ENCODE measurements at places on chromosomes 13 and 19.

DNA sequence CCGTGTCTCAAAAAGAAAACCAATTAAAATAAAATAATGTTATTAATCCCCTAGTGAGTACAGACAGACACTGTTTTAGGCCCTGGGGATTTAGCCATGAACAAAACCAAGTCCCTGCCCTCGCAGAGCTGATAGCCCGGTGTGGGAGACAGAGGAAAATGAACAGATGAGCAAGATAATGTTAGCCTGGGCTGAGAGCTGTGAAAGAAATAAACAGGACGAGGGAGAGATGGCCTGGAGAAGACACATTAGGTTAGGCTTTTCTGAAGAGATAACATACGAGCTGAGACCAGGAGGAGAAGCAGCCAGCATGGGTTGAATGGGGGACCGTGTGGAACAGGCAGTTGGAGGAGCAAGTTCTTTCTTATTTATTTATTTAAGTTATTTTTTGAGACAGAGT lies 9.0 kb downstream of the RELB start:
- DNase-seq, result no peak

- DNase-seq, result no peak
Observed at GRCh38 chr13:59906413-59907049, 257.2 kb downstream of the DIAPH3 start.

DNA sequence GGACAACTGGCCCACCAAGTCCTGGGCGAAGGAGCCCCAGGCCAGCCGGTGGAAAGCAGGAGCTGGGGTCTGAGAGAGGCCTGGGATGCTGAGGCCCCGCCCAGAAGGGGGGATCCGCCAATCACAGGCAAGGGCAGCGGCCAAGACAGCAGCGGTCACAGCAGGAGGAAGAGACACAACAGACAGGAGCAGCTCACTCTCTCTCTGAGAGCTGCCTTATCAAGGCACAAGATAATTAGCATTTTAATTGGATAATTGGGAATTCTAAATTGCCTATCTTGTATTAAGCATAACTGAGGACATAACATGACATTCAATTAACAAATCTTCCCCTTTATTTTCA lies 46.2 kb downstream of the CEBPG start:
- DNase-seq, result no peak

DNA sequence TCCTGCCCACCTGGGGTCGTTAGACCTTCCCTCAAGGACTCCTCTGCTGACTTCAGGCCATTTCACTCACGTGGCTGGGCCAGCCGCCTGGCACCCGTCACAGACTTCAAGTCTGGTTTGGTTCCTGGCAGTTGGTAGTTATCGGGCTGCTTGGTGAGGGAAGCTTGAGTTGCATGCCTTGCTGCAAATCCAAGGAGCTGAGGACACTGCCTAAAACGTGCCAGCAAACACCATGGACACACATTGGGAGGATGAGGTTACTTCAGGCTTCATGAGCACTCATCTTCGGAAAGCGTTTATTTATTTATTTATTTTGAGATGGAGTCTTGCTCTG lies 2.6 kb downstream of the GPI start:
- no peak for DNase-seq

- no peak for DNase-seq
Observed at GRCh38 chr19:14516746-14517438, 1.3 kb downstream of the DNAJB1 start.

- no peak for DNase-seq
Observed at GRCh38 chr19:50568728-50569698, 778 bp upstream of the LRRC4B start.

DNA sequence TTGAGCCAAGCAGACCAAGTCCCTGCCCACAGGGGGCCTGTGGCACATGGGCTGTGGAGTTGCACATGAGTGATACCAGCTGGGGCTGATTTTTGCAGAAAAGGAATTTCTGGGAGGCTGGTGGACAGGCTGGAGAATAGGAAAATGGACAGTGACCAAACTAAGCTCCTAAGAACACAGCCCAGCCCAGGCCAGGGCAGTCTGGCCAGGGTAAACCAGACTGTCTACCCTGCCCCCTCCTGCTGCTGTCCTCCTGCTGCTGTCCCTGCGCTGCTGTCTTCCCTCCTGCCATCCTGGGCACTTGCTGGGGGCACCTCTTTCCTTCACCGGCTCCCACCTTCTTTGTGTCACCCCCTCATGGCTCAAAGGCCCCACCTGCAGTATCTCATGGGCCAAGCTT lies 219.2 kb downstream of the ZIC5 start:
- DNase-seq, result no peak

- no peak for DNase-seq
Observed at GRCh38 chr13:31224174-31224669, 24.4 kb downstream of the B3GLCT start.

GRCh38 chr19:22619932-22620331 lies 14.2 kb upstream of the ZNF492 start:
- DNase-seq, result no peak

- no peak for DNase-seq
Observed at GRCh38 chr13:40132249-40132648, 476.8 kb downstream of the COG6 start.

DNA sequence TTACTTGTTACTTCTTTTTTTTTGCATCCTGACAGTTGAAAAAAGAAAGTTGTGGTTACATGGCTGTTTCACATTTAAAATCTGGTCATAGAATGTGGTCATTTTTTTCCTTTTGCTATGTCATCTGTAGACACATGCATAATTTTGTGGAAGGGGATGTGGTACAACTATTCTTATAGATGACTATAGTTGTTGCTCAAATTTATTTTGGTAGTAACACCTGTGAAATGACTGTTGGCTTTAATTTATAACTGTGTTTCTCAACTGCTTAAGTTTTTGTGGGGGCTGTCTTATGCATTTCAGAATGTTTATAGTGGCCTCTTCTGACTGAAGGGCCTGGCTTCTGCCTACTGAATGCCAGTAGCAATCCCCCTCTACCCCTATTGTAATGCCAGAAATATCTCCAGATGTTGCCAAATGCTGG lies 130.5 kb downstream of the PAN3 start:
- DNase-seq, result peak; percentile 12

GRCh38 chr13:94268661-94269060 lies 210.8 kb downstream of the DCT start:
- no peak for DNase-seq

DNA sequence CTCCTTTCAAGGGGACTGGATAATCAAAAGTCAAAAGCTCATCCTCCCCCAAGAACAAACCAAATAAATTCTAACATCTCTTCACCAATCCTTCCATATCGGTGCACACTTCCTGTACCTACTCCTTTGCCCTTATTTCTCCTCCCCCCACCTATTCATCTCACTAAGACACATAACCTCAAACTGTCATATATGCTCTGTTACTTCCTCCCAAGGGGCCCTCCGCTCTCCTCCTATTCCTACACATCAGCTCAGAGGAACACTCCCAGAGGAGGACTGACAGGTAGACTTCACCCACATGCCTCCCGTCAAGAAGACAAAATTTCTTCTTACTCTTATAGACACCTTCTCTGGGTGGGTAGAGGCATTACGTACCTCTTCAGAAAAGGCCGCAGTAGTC lies 48.1 kb downstream of the ZNF93 start:
- DNase-seq, result no peak

- no peak for DNase-seq
Observed at GRCh38 chr19:48810151-48810550, 678 bp downstream of the BCAT2 start.

GRCh38 chr13:40681341-40682146 lies 15.1 kb upstream of the FOXO1 start:
- no peak for DNase-seq

GRCh38 chr19:5420953-5421352 lies 34.3 kb upstream of the ZNRF4 start:
- DNase-seq, result no peak
